ENCODE measurements at places on chromosomes 4 and X. TPM values are rescaled to one million over a fixed set of nuclear protein-coding genes. Genes with fewer than 3 reads are reported as not detected.
A peak's percentile ranks its signal among the peaks of the same experiment; 100 is the strongest.

- DNase-seq, result no peak
Measured at GRCh38 chr4:10808591-10808990, 124.0 kb upstream of the CLNK start.

GRCh38 chr4:91288702-91289311 lies 1015.0 kb upstream of the GRID2 start:
- no peak for DNase-seq

- DNase-seq, result no peak
Measured at GRCh38 chr4:144402176-144402575, 243.8 kb upstream of the HHIP start.

- no peak for DNase-seq
Measured at GRCh38 chrX:129759576-129760061, 20.1 kb upstream of the SASH3 start.

DNA sequence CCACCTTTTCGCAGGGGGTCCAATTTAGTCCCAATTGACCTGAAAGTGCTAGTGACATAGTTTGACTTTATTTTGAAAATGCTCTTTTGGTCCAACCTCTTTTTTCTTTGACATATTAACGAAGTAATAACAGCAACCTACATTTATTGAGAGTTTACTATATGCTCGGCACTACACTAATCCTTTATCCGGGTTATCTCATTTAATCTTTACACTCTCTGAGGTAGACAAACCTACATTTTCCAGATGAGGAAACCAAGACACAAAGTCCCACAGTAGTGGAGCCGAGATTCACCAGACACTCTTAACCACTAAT lies 307 bp upstream of the ATRX start:
- no peak for DNase-seq

DNA sequence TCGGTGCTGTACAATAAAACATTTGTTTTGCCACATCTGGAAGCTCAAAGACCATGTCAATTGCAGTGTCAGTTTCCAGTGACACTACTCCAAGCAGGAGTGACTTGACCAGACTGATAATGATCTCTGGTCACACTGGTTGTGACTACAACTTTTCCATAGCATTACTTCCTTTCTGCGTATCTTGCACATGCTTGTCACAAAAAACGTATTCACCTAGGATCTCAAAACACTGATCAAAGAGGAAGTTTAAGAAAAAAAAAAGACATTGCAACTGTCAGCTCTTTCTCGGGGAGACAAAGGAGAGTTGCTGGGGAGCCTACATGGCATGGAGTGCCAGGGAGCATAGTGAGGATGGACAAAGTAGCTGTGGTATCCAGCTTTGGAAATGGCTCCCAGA lies 60.6 kb downstream of the OPHN1 start:
- no peak for DNase-seq

- no peak for DNase-seq
Measured at GRCh38 chr4:134216411-134216810, 14.8 kb upstream of the PABPC4L start.

- DNase-seq, result no peak
Measured at GRCh38 chr4:10074076-10074766, 42.4 kb downstream of the WDR1 start.

- no peak for DNase-seq
Measured at GRCh38 chrX:96183843-96184242, 500.8 kb upstream of the DIAPH2 start.

GRCh38 chr4:54999003-54999402 lies 126.4 kb downstream of the KDR start:
- no peak for DNase-seq

GRCh38 chr4:117637347-117637746 lies 396.9 kb upstream of the NDST3 start:
- no peak for DNase-seq

DNA sequence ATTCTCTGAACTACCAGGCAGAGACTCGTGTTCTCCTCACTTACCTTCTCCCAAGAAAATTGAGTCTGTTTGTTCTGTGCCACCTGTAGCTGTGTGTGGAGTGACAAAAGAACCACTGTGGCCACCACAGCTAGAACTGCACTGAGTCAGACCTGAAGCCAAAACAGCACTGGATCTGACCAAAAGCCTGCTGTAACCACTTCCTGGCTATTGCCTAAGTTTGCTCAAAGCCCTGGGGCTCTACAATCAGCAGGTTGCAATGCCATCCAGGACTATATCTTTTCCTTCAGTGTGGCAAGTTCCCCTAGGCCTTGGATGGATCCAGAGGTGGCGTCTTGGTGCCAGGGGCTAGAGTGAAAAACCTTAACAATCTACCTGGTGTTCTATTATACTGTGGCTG lies 449.1 kb downstream of the FAM133A start:
- no peak for DNase-seq

DNA sequence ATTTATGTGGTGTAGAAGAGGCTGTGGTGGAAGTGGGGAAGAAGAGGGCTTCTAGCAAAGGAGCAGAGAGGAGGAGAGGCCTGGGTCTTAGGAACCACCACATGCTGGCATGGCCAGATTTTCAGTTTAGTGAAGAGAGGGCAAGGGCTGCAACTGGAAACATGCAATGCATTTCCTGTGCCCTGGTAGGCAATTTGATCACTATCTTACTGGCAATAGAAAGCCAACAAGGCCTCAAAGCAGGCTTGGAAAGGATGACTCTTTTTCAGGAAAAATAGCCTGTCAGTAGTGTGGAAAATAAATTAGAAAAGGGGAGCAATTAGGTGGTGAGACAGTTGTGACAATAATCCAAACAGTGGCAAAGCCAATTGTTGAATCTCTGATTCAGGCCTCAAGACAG lies 501.9 kb upstream of the ZFP42 start:
- peak; percentile 13 for DNase-seq

- DNase-seq, result no peak
Measured at GRCh38 chr4:84379917-84380641, 119.0 kb downstream of the NKX6-1 start.

GRCh38 chr4:37244583-37245390 lies at the start of gene NWD2:
Gene NWD2, plus strand, starts transcription at chr4:37244743. Its CDS starts 325 bp downstream, at chr4:37245068.
- peak; percentile 38 for DNase-seq

PHEX gene
- polyA plus RNA-seq, result 0.35 TPM

GC gene
- not detected for polyA plus RNA-seq

VSIG4 gene
- not detected for polyA plus RNA-seq

STS gene
- 1.1 TPM for polyA plus RNA-seq

NSG1 gene
- polyA plus RNA-seq, result 11.4 TPM

MAGEA9B gene
- polyA plus RNA-seq, result 0.37 TPM
